ENCODE measurements at places on chromosomes 1 and 21. TPM values are rescaled to one million over a fixed set of nuclear protein-coding genes. Genes with fewer than 3 reads are reported as not detected.

- DNase-seq: no peak
Observed at GRCh38 chr1:53862507-53862906, 24.4 kb upstream of the NDC1 start.

GRCh38 chr1:43314233-43314632 is 13.5 kb downstream of the TIE1 start:
- DNase-seq: no peak

- no peak for DNase-seq
Observed at GRCh38 chr21:38294609-38295008, 37.8 kb downstream of the KCNJ15 start.

COL24A1 gene
- total RNA-seq: 2.8 TPM

DNA sequence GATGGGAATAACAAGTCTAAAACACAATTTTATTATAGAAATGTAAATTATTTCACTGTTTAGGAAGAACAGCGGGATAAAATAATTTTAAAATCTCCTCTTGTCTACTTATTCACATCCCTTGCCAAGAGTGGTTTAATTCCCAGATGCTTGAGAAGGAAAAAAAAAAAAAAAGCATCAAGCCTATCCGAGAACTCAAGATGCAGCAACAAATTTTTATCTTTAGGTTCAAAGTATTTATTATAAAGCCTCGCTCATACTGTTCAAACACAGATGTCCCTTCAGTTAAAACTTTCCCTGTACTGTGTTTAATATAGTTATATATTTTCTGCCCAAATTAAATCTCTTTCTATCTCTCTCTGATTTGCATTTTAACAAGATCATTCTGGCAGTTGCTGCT is 1615.8 kb downstream of the PLA2G4A start:
- no peak for DNase-seq

KLHDC7A gene
- not detected for total RNA-seq

GRCh38 chr1:30283199-30283962 is 440.0 kb downstream of the MATN1 start:
- DNase-seq: no peak

DNA sequence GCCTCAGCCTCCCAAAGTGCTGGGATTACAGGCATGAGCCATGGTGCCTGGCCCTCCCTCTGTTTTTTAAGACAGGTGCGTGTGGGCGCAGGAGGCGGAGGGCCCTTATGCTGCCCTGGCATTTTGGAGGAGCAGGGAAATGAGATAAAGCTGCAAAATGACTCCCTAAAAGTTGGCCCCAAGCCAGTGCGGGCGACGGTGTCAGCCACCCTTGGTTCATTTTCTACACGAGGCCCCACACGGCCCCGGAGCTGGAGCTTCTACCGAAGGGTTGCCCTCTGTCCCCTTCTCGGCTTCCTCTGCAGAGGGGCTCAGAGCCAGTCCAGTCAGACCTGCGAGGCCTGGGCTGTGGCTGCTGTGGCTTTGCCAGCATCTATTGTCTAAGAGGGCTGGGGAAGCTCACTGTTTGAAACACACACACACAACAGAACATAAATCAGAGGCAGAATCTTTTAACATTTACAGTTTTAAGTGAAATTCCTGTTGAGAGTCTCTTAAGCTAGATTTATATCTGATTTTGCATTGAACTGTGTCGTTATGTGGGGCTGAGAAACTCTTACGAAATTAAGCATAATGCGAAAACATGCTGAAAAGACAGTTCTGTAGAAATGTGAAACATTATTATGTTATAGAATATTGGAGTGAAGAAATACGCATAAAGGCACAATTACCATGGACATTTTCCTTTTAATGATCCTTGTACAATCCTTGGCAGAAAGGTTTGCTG is 255.9 kb downstream of the CAMTA1 start:
- DNase-seq: no peak

DOCK7 gene
- total RNA-seq: 52.7 TPM

DNA sequence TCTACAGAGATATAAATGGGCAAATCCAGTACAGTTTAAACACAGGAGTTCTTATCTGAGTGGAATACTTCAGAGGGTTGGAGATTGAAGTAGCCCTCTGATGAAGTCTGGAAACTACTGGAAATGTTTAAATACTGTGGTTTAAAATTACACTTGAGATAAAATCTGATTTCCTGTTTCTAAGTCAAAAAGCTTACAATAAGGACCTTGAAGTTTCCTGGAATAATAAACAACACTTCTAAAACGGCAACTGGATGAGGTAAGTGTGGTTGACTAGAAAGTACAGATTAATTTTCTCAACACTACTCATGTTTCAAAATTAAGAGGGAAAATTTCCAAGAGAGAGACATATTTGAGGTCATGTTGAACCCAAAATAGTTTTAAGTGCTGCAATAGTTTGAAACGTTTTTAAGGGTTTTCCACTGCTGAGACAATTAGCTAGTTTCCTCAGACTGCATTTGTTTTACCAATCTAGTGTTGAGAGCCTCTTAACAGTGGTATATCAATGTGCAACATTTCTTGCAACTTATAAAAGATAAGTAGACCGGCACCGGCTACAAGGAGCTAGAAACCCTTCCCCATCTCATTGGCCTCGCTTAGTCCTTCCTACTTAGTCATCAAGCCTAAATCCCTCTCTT is 27.4 kb downstream of the KCNA3 start:
- no peak for DNase-seq

DNA sequence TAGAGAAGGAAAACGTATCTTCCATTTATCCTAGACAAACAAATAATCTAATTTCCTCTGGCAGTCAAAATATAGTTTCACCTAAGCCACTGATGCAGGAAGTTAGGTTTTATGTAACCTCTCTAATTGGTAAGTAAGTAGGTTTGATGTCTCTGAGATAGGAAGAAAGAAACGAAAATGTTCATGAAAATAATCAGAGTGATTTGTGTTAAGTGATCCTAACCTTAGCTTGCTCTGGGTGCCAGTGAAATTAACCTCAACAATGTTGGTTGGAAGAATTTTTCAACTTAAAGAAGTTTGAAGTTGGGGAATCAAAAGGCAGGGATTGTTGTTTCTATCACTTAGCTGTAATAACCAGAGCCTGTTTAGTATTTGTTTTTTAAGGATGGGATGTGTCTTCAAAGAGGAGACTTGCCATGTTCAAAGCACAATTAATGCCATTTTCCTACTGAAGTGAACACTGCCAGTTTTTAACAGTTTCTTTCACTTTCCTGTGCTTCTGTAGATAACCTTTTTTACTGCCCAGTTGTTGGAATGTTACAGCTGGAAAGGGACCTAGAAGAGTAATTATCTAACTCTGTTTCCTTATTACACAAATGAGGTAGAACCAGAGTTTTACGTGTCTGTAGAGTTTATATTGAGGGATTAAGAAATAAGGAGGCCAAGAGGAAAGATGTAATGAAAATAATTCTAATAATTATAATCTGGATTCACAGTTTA is 18.4 kb downstream of the HIPK1 start:
- DNase-seq: no peak

GRCh38 chr21:44564886-44565598 is 6.4 kb upstream of the KRTAP10-3 start:
- no peak for DNase-seq

TSPEAR gene
- total RNA-seq: not detected

DNA sequence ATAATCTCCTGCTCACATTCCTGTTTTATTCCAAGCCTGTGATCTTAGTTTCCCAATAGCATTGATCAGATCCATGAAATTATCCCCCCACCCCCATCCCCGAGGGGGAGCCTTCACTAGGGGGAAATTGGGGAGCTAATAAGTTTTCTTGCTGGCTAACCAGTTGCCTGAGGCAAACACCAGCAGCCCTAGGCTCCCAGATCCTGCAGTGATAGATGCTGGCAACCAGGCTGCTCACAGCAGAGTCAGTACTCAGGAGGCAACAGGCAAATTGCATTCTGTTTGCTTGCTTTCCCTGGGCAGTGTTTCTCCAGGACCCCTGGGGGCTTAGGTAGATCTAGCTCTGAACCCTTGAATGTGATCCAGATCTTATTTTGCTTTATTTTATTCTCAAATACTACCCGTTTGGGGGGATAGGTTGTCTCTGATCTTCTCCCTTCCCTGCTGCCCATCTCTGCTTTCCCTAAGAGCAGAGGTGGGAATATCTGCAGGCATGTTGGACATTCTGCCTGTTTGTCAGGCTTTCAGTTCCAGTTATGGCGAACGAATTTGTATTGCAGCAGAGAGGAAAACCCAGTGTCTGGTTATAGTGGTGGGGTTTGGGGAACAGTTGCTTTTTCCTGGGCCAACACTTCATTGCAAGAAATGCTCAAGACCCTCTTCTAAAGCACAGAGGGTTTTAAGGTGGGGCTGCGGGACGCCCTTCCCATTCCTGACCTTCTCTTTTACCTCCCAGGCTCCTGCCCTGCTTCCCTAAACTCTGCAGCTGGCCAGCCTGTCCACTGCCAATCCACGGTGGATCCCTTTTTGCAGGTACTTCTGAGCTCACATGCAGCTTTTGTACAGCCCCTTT is 289.8 kb upstream of the PLXNA2 start:
- no peak for DNase-seq

GBP7 gene
- not detected for total RNA-seq

MCL1 gene
- 588 TPM for total RNA-seq

- no peak for DNase-seq
Observed at GRCh38 chr1:161091093-161091492, 1.7 kb upstream of the NECTIN4 start.

- no peak for DNase-seq
Observed at GRCh38 chr21:43864313-43864961, 586 bp upstream of the AGPAT3 start.

GRCh38 chr1:66464802-66465201 is 69.2 kb upstream of the SGIP1 start:
- no peak for DNase-seq

DNA sequence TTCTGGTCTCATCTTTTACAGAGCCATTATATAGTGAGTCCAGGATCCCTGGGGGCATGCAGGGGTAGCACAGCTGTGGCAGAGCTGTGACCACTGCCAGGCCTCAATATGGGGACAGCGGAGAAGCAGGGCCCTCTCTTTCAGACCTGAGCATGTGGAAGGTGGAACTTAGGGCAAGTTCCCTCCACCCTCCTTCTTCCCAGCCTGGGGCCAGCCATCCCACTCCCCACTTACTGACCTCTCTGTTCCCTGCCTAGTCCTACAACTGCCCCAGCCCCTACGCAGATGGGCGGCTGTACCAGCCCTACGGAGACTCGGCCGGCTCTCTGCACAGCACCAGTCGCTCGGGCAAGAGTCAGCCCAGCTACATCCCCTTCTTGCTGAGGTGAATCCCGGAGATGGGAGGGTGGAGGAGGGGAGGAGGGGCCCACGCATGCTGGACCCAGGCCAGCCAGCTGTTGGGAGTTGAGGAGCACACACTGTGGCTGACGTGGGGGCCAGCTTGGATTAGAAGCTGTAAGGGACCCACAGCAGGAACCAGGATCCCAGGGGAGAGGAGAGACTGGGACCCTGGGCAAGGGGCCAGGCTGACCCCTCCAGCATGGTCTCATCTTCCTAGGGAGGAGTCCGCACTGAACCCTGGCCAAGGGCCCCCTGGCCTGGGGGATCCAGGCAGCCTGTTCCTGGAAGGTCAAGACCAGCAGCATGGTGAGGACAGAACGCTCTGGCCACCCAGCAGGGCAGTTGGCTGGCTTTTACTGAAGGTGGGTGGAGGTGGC is 10.7 kb downstream of the PSRC1 start:
- DNase-seq: no peak

DNA sequence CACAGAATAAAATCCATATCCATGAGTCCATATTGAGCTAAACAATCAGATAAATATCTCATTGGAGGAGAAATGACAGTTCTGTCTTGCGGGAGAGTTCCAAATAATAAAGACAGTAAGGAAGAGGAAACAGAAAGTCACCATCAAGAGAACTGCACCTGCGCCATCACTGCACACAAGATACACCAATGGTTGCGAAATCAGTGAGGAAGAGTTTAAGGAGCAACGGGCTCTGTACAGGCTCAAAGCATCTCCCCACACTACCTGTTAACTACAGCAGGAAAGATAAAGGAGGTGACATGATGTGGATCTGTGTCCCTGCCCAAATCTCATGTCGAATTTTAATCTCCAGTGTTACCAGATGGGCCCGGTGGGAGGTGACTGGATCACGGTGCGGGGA is 7.8 kb downstream of the C2CD2 start:
- no peak for DNase-seq

GRCh38 chr1:151158326-151158725 is 1.9 kb downstream of the TNFAIP8L2 start:
- DNase-seq: no peak

SMIM1 gene
- total RNA-seq: 2.6 TPM

GRCh38 chr1:17763995-17764394 is 8.9 kb downstream of the ACTL8 start:
- DNase-seq: no peak

DNA sequence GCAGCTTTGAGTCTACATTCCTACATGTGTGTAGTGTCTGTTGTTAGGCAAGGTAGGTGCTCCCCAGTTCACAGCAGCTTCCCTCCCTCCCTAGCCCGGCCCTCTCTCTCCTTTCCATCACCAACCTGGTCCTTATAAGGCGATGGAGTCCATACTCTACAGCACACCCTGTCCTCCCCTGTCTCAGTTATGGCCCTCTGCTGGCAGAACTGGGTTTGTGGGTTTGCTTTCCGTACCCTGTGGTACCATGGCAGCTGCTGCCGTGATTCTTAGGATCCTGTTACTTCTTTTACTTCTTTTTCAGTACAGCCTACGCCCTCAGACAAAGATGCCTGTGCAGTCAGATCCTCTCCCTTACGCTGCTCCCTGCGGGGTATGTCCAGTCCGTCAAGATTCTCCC is 31.7 kb downstream of the AK5 start:
- DNase-seq: no peak

DNA sequence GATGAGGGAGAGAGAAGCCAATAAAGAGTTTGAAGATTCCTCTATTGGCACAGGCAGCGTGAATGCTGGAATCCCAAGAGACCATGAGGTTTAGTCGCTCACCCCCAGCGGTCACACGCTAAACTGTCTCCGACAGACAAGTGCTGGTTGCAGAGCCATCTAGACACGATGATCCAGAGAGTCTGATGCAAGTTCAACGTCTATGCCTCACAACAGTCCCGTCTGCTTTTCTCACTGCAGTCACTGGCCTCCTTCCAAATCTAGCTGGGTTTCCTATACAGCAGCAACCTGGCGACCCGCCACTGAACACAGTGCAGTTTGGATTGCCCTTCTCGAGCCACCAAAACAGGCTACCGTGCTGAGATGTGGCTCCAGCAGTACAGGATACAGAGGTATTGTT is 98.6 kb upstream of the KRTAP19-8 start:
- DNase-seq: no peak

CCDC185 gene
- total RNA-seq: not detected

DNA sequence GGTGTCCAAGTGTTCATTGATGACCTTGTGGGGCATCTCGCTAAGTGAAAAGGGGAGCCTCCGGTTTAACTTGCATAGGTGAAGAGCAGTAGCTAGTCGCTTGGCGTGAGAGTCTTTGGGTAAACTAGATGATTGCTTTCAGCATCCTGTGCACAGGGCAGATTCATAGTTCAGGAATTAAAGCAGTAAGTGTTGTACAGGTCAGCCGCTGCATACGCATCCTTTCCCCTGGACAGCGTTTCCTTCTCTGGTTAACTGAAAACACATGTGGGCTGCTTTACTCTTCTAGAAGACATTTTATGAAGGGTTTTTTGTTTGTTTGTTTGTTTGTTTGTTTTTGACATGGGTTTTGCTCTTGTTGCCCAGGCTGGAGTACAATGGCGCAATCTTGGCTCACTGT is 12.1 kb downstream of the NDUFV3 start:
- DNase-seq: no peak

Measured in thoracic aorta (tissue), 2 donors.